ENCODE measurements at places on chromosomes 11 and 22.

- no peak for DNase-seq
Observed at GRCh38 chr22:31509061-31509762, 12.9 kb downstream of the SFI1 start.

GRCh38 chr11:19683141-19683805 is 29.4 kb upstream of the NAV2 start:
- no peak for DNase-seq

DNA sequence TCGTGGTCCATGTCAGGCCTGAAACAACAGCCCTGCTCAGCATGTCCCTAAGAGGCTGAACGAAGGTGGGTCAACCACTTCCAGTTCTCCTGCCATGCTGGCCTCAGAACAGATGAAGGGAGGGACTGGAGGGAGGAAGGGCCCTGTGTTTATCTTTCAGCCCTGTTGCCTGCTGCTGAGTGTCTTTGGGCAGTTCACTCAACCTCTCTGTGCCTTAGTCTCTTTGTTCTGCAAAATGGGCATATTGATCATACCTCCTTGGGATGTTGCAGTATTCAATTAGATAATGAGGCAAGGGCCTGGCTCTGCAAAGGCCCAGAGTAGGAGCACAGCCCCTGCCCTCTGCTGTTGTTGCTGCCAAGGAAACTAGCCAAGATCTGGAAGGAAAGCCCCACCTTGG is 207.5 kb downstream of the MN1 start:
- no peak for DNase-seq

DNA sequence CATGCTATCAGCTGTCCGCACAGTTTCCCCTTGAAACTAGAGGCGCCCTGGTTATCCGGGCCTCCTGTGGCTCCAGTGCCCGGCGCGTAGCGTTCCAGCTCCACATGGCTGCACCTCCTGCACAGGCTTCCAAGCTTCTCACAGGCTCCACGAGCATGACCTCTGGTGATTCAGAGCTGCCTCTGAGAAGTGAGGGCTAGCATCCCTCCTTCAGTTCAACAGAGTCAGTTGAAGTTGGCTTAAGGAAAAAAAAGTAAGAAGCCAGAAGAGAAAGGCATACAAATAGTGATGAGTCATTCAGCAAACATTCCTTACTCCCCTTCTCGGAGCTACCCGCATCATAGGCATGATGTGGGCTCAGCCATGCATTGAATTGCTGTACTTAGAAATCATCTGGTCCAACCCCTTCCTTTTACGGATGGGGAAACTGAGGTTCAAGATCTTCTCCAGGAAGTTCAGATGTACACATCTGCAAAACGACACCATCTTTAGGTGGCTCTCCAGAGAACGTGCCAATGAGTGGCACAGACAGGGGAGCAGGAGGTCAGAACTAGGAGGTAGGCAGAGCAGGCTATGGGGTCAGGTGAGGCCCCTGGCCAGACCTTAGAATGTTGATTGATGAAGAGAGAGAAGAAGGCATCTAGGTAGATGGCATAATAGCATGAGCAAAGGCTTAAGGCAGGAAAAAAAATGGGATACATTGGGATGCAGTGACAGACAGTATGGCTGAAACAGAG is 216.3 kb upstream of the TBCEL start:
- no peak for DNase-seq

DNA sequence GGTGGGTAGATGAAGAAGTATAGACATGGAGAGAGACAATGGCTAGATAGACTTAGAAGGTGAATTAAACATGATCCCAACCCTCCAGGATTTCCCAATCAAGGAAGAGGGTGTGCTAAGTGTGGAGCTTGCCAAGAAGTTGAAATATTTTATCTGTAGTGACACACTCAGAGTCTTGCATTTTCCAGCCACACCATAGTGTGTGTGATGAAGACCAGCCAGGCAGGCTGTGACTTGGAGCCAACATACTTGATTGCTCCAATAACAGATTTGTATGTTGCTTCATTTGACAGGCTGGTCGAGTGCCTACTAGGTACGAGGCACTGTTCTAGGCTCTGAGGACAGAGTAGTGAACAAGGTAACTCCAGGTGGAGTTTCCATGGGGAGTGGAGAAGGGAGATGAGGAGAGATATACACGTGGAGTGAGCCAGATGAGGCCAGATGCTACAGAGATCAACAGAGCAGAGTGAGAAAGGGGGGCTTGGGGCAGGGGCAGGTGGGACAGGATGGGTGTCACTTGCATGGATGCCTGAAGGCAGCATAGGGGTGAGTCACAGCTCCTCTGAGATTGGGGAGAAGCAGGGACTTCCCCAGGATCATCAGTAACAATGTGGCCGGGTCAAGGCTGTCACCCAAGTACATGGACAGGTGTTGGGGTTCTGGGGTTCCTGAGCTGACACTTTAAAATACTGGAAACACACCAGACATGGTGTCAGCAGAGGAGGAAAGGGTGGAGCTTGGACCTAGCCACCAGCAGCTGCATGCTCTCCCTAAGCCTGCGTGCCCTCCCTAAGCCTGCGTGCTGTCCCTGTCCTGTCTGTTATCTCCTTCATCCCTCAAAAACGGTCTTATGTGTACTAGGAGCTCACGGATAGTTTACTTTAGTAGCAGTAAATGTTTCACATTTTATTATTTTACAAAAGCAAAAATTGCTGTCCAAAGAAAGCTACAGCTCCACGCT is 23.6 kb downstream of the PDGFB start:
- DNase-seq: no peak

DNA sequence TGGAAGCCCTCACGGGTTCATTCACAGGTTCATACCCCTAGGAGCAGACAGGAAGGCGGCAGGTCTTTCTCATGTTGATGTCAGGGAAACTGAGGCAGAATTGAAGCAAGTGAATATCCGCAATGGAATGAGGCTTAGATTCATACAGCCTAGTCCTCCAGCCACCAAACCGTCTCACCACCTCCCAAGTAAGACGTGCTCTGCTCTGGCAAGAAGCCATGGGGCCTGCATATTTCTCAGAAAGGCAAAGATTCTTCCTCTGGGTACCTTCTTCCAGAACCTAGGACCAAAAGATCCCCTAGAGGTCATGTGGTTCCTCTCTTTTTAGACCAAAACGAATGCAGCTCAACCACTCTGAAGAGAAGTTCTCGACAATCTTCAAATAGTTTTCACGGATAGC is 1.7 kb downstream of the AP1B1 start:
- no peak for DNase-seq

DNA sequence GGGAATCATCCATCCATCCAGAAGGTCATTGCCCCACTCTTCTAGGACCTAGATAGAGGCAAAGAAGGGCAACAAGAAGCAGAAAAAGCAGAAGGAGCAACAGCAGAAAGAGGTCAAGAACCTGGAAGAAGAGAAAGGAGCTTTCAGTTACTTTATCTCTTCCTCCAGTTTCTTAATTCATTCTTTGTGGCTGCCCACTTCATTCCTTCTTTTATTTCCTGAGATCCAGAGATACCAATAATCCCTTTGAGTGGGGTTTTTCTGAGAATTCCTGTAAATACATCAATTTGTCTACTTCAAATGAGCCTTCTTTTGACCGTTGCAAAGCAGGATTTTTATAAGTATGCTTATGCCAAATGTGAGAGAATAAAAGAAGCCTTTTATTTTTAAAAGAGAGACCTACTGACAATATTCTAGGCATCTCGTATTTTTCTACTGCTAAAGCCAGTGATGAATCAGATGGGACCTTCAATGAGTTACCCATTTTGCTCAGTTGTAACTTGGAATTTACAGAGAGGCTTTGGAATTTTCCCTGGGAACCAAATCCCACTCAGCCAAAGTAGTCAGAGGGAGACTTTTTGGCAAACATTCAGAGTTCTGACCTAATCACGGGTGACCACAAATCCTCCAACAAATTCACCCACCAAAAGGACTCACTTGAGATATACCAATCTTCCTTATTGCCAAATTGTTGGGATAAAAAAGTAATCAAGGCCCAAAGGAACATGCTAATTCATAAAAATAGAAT is 54.9 kb downstream of the ZC3H12C start:
- no peak for DNase-seq

DNA sequence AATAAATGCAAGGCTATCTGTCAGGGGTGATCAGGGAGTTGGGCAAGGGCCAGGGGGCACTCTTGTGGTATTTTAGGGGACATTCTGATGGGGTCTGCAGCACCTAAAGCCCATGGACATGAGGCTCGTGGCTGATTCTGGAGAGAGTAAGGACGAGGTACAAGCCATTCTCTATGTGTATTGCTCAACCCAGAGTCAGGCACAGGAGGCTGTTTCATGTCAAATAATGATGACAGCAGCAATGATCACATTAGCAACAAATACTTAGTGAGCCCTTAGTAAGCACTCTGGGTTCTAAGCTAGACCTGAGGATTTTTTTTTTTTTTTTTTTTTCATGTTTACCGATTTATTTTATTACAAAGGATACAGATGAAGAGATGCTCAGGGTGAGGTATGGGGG is 83.5 kb upstream of the THY1 start:
- no peak for DNase-seq

DNA sequence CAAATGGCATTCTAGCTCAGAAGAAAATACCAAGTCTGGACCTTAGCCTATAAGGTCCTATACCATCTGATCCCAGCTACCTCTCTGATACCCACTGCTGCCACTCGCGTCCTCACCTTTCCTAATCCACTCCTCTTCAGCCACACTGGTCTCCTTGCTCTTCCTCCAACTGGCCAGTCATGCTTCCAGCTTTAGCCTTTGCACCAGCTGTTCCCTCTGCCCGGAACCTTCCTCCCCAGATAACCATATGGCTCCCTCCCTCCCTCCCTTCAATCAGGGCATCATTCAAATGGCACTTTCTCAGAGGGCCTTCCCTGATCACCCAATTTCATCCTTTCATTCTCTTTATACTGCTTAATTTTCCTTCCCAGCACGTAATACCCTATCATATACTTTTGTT is 67.9 kb downstream of the KCNC1 start:
- DNase-seq: no peak

GRCh38 chr11:61756452-61757212 is 4.2 kb downstream of the MYRF start:
- no peak for DNase-seq

DNA sequence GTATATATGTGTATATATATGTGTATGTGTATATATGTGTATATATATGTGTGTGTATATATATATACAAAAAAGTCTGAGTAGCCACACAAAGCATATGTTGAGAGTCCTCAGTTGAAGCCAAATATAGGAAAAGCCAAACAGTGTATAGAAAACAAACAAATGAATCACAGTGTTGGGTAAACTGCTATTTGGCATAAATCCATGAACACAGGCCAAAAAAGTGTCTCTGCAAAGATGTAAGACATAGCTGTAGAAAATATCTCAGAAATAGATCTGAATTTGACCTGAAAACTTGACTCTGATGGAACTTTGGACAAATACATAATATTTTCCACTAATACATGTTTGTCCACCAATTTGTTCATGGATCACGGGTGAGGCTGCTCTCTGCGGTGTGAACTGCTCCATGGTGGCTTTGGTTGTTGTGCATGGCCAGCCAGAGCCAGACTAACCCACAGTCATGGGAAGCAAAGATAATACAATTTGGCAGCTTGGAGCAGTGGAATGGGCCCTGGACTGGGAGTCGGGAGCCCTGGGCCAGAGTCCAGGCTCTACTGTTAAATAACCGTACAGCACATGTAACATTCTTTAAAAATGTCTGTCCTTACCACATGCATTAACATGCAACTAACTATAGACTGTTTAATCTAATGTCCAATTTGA is 76.9 kb upstream of the EED start:
- no peak for DNase-seq

- no peak for DNase-seq
Observed at GRCh38 chr11:128302425-128303186, 284.8 kb downstream of the ETS1 start.

DNA sequence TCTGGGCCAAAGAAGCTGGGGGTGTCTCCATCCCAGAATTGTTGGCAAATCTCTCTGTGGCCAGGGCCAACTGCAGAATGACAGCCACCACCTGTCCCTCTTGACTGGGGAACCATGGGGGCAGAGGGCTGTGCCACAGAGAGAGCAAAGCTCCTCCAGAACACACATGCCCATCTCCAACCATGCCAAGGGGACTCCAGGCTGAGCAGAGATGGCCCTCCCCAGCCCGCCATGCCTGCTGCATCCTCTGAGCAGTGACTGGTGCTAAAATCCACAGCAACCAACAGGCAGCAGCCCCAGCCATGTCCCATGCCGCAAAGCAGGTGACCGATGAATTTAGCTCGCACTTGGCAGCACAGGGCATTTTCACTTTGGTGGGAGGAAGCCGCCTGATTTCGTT is 45.0 kb downstream of the LARGE1 start:
- DNase-seq: no peak

- DNase-seq: no peak
Observed at GRCh38 chr11:78748918-78749690, 174.4 kb upstream of the NARS2 start.
